ENCODE measurements at places on chromosomes 7 and 10.

DNA sequence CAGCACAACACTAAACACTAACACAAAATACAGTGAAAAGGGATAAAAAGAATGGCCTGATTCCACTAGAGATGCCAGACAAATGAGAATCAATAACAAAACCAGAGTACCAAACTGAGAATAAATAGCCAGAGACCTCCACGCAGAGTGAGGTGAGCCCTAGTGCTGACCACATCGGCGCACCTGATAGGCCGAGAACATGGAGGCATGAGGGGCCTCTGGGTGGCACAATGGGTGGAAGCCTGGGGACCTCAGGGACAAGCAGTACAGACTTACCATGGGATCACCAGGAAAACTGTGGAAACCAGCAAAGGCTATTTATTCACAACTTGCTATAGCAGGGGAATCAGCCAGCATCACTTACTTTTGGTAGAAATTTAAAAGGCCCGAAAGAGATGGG is 1.8 kb upstream of the CSGALNACT2 start:
- no peak for DNase-seq

DNA sequence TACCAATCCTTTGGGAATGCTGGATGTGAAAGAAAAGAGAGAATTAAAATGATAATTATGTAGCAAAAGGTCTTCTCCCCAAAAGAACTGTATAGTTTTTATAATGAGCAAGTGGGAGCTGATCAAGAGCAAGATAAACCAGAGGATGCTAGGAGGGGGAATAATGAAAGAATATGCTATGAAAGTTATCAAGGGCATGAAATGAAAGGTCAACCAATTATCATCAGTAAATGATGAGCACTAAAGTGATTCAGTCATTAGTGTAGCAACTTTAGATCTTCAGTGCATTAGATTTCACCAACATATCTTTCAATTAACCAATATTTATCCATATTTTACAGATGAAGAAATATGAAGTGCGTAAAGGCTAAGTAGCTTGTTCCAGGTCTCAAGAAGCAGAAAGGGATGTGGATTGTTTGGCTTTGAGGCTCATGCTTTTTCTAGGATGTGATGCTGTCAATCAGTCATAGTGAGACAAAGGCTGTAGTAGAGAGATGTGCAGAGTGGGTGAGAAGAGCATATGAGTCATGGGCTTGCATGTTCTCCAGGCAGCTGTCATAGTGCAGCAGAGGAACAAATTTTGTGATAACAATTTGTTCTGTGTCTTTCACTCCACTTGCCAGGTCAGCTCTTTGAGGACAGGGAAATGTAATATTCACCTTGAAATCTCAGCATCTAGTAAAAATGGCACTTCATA is 5.7 kb upstream of the OR2F2 start:
- no peak for DNase-seq

DNA sequence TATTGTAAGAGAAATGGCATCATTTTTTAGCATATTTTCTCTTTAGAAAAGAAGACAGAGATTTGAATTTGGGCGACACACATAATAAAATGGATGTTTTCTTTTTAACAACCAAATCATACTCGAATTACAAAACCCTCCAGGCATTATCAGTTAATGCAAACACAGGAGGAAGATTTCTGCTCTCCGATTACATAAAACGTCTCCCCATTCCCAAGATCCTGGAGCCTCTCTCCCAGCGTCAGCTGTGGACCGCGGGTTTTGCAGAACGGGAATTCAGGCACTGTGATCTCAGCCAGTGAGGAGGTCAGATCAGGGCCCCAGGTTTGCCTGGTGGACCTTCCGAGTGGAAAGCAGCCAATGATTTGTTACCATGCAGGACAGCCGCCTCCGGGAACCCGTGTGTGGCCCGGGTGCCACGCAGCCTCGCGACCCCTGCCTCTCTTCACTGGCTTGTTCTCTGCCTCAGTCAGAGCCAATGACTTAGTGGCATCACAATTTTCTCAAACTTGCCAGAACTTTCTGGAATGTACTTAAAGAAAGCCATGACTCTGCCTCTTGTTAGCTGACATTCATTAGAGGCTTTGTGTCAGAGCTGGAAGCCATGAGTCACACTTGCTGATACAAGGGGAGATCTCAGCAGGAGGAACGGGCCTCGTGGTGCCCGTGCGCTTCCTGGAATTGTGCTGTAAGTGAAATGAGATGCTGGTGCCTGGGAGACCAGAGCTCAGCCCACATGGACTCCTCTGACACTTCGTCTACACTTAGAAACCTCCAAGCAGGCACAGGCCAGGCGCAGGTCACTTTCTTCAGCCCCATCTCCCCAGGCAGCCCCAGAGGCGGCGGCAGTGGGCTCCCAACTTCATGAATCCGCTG is 246.1 kb downstream of the KLF6 start:
- DNase-seq: peak; percentile 89

DNA sequence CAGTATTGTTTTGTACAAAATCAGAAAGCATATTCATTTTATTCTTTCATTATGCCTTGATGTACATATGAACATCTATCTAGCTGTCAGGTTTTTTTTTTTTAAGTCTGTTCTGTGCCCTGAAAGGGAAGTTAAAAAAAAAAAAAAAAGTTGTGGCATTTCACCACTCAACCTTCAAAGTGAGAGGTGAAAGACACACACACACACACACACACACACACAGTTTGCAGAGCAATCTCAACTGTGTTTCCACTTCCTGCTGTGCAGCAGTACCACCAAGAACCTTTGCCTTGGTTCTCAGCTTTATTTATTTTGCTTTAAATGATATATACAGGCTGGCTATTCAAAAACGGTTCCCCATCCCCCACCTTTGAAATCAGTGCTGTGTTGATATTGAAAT is 955.6 kb downstream of the GATA3 start:
- DNase-seq: no peak

DNA sequence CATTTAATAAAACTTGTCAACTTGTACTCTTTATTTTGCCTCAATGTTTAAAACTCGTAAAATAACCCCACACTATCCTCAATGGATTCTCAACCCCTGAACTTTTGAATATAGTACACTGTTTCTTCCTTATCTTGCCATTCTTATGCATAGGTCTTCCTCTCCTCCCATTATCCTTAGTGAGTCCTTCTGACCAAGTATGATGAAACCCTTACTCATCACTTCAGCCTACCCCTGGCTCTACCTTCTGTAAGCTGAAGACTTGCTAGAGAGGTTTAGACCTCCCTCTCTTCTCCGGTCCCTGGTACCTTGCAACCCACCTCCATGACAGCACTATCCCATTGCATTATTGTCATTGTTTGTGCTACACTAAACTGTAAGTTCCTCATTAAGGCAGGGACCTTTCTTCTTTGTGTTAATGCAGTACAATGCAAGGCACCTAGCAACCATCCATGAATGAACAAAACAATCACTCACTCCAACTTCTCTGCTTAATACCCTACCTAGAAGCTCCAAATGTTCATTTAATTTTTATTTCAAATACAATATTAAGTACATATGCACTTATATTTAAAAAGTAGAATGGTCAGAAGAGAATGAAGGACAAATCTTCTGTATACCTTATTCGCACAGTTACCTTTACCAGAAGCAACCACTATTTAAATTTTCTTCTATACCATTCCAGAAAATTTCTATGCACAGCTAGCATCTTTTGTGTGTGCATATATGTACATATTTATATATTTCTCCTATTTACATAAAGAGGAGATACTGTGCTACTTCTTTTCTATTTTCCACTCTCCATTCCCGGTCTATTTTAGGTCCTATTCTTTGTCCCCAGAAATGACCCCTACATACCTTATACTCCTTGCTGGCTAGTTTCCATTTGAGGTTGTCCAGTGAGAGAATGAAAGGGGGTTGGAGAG is 77.5 kb downstream of the SLC16A9 start:
- DNase-seq: no peak

GRCh38 chr10:110399106-110399964 is 94.6 kb upstream of the SMNDC1 start:
- DNase-seq: peak; percentile 96

DNA sequence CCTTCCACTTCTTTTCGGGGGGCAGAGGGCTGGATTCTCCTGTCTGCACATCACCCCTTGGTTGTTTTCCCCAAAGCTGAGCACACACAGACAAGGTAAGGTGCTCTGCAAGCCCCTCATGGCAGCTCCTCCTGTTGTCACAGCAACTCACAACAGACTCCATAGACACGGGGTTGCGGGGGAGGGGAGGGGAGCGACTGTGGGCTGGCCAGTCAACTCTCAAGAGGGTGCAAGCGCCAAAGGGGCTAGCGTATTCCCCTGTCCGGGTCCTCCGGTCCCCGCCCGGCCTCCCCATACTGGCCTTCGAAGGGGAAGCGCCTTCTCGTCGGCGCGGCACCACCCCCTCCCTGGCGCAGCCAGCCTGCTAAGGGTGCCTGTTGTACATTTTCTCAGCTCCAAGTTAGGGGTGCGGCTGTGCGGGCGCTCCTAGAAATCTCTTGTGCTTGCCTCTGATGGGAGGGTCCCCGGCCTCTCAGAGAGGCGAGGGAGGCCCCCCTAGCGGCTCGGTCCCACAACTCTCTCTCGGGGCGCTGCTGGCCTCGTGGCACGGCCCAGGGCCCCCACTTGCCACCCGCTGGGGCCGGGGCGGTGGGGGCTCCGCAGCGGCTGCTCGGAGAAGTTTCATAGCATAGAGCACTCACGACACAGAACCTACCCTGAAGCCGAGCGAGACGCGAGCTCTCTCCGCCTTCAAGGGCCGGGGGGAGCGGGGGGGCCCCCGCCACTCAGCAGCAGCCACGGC is 498 bp downstream of the RHOBTB1 start:
- peak; percentile 20 for DNase-seq

DNA sequence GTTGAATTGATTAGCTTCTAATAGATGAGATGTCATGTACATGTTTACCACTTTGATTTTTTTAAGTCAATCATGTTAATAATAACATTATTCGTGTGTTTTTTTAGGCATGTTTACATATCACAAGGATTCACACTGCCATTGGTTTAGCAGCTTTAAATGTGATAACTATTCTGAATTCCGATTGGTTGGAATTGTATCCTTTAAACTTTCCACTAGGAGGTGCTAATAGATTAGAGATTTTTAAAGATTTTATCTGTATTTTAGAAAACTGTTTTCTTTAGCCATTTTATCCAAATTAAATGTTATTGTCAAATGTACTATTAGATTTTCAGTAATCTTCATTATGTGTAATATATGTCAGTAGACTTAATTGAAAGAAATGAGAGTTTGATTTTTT is 83.2 kb downstream of the HECTD2 start:
- DNase-seq: no peak

DNA sequence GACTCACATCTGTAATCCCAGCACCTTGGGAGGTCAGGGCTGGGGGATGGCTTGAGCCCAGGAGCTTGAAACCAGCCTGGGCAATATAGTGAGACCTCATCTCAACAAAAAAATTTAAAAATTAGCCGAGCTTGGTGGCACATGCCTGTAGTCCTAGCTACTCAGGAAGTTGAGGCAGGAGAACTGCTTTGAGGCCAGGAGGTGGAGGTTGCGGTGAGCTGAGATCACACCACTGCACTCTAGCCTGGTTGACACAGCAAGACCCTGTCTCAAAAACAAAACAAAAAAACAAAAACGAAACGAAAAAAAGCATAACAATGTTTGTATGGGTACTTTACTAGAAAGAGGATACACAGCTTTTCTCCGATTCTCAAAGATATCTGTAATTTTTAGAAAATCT is 31.8 kb downstream of the WNT16 start:
- DNase-seq: no peak

GRCh38 chr10:76155961-76156360 is 724.5 kb downstream of the LRMDA start:
- no peak for DNase-seq

DNA sequence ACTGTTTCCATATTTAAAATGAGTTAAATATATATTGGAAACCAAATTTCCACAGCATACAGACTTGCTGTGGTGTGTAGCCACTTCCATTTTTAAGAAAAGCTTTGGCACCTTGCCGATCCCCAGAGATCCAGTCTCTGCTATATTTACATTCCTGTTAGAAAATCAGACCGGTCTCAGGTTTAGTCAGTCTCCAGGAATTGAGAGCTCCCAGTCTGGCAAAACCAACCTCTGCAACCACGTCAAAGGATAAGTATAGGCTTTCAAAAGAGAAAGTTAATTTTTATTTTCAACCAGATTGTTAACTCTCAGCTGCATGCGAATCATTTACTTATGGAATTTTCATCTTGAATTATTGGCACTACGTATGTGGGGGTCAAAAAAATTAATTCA is 28.2 kb downstream of the PUS7 start:
- peak; percentile 75 for DNase-seq

DNA sequence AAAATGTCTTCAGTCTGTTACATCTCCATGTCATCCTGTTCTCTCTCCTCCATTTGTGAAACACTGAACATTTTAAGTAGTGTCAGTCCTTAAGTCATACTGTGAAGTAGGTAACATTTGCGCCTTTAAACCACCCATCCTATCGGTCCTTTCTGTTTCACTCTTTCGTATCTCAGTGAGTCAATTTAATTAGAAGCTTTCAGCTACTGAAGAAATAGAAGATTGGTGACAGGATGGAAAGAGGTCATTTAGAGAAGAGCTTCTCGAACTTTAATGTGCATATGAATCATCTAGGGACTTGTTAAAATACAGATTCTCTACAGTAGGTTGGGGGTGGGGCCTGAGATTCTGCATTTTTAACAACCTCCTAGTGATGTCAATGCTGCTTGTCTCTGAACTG is 113.4 kb downstream of the SRI start:
- DNase-seq: no peak

- DNase-seq: no peak
Measured at GRCh38 chr7:29420011-29420410, 143.6 kb upstream of the PRR15 start.

DNA sequence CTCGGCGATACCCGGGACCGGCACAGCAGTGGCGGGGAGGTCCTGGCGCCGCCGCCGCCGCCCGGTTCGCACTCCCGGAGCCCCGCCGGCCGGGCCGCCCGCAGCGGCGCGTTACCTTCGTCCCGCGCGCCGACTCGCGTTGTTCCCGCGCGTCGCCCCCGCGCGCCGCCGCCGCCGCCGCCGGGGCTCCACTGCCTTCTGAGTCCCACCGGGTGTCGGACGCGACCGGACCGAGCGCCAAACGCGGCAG is at the start of gene EZH2:
Gene EZH2, minus strand, starts transcription at position 243 of the 250 bp plus-strand sequence. CDS start 36,993 bp downstream, outside the sequence.
- DNase-seq: no peak

GRCh38 chr7:151409667-151410404 is at the start of gene WDR86:
TSS of gene WDR86 (minus strand) at chr7:151410038. CDS start at chr7:151409589, 449 bp downstream.
- no peak for DNase-seq

DNA sequence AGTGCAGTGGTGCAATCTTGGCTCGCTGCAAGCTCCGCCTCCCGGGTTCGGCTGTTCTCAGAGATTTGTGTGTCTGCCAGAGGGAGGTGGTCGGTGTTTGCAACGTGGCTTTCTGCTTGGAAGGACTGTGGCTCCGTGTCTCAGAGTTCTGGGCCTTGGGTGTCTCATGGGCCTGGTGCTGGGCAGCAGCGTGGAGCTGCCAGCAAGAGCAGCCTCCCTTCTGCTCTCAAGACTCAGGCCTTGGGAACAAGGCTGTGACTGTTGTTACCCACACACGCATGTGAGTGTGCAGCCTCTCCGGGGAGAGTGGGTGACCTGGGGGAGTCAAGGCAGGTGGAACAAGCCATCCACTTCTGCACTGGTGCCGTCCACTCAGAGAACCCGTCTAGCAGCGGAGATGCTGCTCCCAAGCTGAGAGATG is 52.0 kb downstream of the VIPR2 start:
- no peak for DNase-seq

Data from fibroblast of skin of left quadriceps (primary cell).